ENCODE measurements at places on chromosomes 16 and 17.

- H3K4me3 ChIP-seq = no peak overlapping the region
- DNase-seq = no peak
- peaks cover 14% of the 10 kb centered on the region for H3K4me1 ChIP-seq
- no peaks in the 10 kb centered on the region for H3K27me3 ChIP-seq
- H3K27ac ChIP-seq = no peak overlapping the region
Measured at GRCh38 chr17:31459716-31460115, 68.2 kb downstream of the RAB11FIP4 start.

- no peak overlapping the region for H3K27ac ChIP-seq
- H3K4me3 ChIP-seq = no peak overlapping the region
- H3K27me3 ChIP-seq = no peaks in the 10 kb centered on the region
- H3K36me3 ChIP-seq = no peaks in the 10 kb centered on the region
- DNase-seq = no peak
Measured at GRCh38 chr17:64045176-64045575, 24.7 kb upstream of the ICAM2 start.

DNA sequence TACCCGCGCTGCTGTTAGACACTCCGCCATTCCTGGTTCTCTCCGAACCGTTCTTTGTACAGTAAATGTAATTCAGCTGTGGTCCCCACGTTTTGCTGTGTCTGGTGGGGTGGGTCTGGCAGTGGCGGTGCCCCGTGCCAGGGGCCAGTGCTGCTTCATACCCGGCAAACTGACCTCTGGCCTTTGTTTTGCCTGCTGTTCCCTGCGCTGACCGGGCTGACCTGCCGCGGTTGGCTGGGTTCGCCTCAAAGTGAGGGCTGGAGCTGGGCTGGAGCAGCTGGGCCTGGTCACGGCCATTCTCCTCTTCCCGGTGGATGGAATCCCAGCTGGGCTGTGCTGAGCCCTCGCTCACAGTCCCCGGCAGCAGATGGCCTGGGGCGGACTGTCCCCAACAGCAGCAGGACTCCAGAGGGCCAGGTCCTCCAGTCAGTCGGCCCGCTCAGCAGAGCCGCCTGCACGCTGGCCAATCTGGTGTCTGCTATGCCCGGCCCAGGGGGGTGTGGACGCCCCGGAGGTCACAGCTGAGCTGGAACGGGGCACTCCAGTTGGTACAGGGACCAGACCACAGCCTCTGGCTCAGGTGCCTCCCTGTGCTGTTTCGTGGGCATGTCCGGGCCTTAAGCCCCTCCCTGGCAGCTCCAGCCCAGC, 1.5 kb upstream of the WFIKKN1 start:
- DNase-seq = no peak
- H3K4me1 ChIP-seq = peaks cover 26% of the 10 kb centered on the region
- H3K27ac ChIP-seq = peak overlapping the region; percentile 89
- H3K36me3 ChIP-seq = no peaks in the 10 kb centered on the region
- no peak overlapping the region for H3K4me3 ChIP-seq

- peaks cover 9% of the 10 kb centered on the region for H3K27me3 ChIP-seq
- H3K36me3 ChIP-seq = no peaks in the 10 kb centered on the region
- peaks cover 5% of the 10 kb centered on the region for H3K4me1 ChIP-seq
- H3K4me3 ChIP-seq = no peak overlapping the region
- no peak for DNase-seq
Measured at GRCh38 chr16:86045591-86045971, 146.6 kb downstream of the IRF8 start.

GRCh38 chr16:57341062-57341440, 17.5 kb upstream of the CCL22 start:
- H3K4me1 ChIP-seq = no peaks in the 10 kb centered on the region
- no peaks in the 10 kb centered on the region for H3K27me3 ChIP-seq
- H3K4me3 ChIP-seq = no peak overlapping the region
- no peak overlapping the region for H3K27ac ChIP-seq
- no peak for DNase-seq

- peaks cover 20% of the 10 kb centered on the region for H3K4me1 ChIP-seq
- no peak for DNase-seq
- no peaks in the 10 kb centered on the region for H3K36me3 ChIP-seq
- H3K4me3 ChIP-seq = no peak overlapping the region
- no peaks in the 10 kb centered on the region for H3K27me3 ChIP-seq
- H3K27ac ChIP-seq = no peak overlapping the region
Measured at GRCh38 chr16:86961171-86961601, 356.0 kb downstream of the C16orf95 start.

DNA sequence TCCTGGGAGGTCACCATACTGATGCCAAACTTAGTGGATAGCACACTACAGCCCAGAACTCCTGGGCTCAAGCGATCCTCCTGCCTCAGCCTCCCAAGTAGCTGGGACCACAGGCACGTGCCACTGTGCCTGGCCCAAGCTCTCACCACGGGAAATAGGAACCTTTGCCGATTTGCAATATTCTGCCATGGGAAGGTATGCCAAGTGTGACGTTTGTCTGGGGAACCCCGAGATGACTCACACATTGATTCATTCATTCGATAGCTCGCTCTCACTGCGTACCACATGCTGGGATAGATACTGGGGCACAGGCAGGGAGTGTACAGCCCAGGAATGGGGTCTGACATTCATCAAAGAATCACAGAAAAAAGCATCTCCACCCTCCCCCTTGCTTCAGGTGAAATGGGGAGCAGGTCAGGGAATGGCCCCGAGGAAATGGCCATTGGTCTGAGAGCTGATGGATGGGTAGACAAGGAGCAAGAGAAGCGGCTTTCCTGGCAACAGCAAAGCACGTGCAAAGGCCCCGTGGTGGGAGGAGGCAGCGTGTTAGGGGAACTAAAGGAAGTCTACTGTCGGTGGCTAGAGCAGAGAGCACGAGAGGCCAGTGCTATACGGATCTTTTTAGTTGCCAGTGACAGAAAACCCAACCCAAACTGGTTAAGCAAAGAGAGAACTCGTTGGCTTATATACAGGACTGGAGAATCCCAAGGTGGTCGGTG, 44.1 kb downstream of the DNAH17 start:
- H3K4me1 ChIP-seq = peaks cover under 1% of the 10 kb centered on the region
- no peaks in the 10 kb centered on the region for H3K27me3 ChIP-seq
- no peak for DNase-seq
- H3K27ac ChIP-seq = no peak overlapping the region
- no peak overlapping the region for H3K4me3 ChIP-seq
- H3K36me3 ChIP-seq = no peaks in the 10 kb centered on the region

- no peak overlapping the region for H3K4me3 ChIP-seq
- H3K27me3 ChIP-seq = no peaks in the 10 kb centered on the region
- DNase-seq = no peak
- no peaks in the 10 kb centered on the region for H3K4me1 ChIP-seq
- H3K36me3 ChIP-seq = no peaks in the 10 kb centered on the region
Measured at GRCh38 chr16:62089715-62090114, 53.5 kb upstream of the CDH8 start.

DNA sequence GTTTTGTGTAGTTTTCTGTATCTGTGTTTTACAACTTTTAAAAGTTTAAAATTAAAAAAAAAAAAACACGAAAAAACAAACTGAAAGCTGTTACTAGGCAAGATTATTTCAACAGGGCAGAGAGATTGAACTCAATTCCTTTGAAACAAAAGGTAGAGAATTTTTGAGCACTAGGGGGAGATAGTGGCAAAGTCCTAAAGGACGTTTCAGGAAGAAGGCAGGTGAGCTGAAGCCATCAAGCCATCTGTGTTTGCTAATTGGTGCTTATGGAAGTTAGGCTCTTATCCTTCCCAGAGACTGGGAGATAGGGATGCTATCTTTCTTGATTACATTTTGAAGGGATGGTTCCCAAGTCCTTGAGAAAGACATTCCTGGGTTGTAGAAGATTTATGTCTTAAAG, 70.6 kb upstream of the CLEC3A start:
- DNase-seq = peak; percentile 50
- H3K27ac ChIP-seq = no peak overlapping the region
- H3K4me1 ChIP-seq = no peaks in the 10 kb centered on the region
- H3K4me3 ChIP-seq = no peak overlapping the region

DNA sequence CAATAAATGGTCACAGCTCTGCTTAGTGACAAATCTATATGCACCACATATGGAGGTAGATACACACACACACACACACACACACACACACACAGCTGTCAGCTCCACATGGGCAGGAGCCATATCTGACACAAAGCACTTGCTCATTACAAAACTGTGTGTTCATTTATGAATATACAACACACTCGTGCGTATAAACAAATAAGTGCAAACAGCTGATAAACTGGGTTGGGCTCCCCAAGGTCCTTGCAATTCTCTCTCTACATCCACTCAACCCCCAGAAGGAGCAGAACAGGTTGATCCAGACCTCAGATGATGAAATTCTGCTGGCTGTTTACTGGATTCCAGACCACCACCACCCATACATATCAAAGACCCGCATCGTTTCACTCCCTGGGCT, 140.7 kb downstream of the XYLT1 start:
- no peaks in the 10 kb centered on the region for H3K36me3 ChIP-seq
- no peak overlapping the region for H3K27ac ChIP-seq
- H3K27me3 ChIP-seq = no peaks in the 10 kb centered on the region
- no peaks in the 10 kb centered on the region for H3K4me1 ChIP-seq
- no peak for DNase-seq
- H3K4me3 ChIP-seq = no peak overlapping the region

DNA sequence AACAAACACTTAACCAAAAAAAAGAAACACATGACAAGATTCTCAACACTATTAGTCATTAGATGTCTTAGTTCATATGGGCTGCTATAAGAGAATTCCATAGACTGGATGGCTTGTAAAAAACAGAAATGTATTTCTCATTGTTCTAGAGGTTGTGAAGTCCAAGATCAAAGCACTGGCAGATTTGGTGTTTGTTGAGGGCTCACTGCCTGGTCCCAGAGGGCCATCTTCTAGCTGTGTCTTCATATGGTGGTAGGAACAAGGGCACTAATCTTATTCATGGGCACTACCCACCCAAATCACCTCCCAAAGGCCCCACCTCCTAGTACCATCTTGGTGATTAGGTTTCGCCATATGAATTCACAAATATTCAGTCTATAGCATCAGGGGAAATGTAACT, 162.5 kb upstream of the SDK2 start:
- H3K27me3 ChIP-seq = no peaks in the 10 kb centered on the region
- H3K4me1 ChIP-seq = peaks cover 10% of the 10 kb centered on the region
- DNase-seq = no peak
- H3K36me3 ChIP-seq = no peaks in the 10 kb centered on the region

DNA sequence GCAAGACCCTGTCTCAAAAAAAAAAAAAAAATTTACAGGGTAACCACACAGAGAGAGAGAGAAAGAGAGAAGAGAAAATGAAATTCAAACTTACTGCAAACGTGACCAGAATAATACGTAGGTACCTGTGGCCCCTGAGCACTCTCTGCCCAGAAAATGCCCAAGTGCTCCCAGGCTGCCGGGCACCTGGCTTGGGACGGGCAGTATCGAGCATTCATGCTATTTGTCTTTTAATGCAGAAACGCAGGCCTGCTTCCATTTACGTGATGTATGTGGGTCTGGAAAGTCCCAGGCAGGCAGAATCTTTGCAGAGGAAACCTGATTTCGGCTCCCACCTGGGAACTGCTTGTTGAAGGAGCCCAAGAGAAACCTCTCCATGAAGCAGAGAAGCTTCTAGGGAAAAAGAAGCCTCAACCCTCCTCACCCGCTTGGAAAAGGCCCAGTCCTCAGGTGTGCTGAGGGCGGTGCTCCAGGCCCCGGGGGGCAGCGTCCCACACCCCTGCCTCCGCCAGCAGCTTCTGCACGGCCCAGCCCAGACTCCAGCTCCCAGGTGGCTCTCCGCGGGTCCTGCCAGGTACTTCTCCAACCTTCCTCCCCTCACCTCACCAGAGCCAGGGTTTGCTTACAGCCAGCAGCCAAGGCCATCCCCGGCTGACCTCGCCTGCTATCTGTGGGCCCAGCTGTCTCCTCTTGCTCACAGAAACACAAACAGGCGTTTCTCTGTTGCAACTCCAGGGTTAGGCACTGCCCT, 14.0 kb downstream of the RPH3AL start:
- H3K27ac ChIP-seq = no peak overlapping the region
- DNase-seq = no peak
- H3K27me3 ChIP-seq = peaks cover 13% of the 10 kb centered on the region
- no peak overlapping the region for H3K4me3 ChIP-seq
- H3K4me1 ChIP-seq = peaks cover 24% of the 10 kb centered on the region

DNA sequence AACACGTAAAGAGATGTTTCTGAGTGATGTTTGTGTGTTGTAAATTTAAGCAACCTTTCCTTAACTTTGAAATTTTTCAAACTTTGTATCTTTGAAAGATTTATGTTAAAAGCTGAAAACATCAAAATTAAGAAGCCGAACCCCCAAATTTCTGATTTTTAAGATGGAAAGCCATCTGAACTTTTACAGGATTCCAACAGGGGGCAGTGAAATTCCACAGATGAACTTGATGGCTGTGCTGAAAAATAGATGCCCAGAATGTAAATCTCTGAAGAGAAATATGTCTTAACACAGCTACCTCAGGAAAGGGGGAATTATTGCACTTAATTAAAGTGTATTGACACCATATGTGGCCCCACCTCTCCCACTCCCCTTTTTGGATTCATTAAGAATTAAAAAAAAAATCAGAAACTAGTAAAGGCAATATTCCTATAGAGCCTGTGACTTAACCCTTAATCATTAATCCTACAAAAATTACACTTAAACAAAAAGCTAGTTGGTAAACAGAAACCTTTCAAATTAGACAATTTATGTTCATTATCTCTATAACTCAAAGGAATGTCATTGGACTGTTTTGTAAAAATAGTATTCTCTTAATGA, 597.9 kb downstream of the KCNJ2 start:
- H3K27ac ChIP-seq = no peak overlapping the region
- H3K4me1 ChIP-seq = no peaks in the 10 kb centered on the region
- no peaks in the 10 kb centered on the region for H3K27me3 ChIP-seq

GRCh38 chr17:71494062-71494855, 626.6 kb upstream of the SOX9 start:
- no peaks in the 10 kb centered on the region for H3K4me1 ChIP-seq
- no peak overlapping the region for H3K4me3 ChIP-seq
- no peaks in the 10 kb centered on the region for H3K36me3 ChIP-seq

DNA sequence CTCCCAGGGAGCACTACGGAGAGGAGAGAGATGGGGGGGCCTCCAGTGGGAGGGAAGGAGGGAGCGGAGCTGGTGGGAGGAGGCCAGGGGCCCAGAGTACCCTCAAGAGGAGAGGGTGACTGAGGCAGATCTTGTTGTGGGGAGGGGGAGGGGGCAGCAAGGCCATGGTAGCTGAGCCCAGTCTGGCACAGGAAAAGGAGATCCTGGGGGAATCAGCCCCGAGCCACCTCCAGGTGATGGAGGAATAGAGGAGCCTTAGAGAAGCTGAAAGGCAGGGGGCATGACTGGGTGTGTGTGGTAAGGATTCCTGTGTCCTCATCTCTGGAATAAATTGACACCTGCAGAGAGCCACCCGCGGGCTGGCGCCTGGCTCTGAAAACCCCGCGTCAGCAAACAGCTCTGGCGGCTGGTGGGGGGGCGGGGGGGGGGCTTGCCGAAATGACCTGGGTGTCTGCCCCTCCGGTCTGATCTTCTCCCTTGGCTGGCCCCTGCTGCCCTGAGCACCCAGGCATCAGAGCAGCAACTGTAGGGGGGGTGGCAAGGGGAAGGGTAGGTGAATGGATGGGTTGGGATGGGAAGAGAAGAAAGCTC, 1.3 kb upstream of the NLGN2 start:
- no peaks in the 10 kb centered on the region for H3K36me3 ChIP-seq
- peaks cover 19% of the 10 kb centered on the region for H3K4me1 ChIP-seq
- H3K27ac ChIP-seq = no peak overlapping the region
- DNase-seq = peak; percentile 39
- H3K4me3 ChIP-seq = peak overlapping the region; percentile 97

All from neural progenitor cell (in vitro differentiated cells).